ENCODE measurements at places on chromosomes 2 and 18. TPM values are rescaled to one million over a fixed set of nuclear protein-coding genes. Genes with fewer than 3 reads are reported as not detected.

GPR55 gene
- total RNA-seq, result not detected

GRCh38 chr2:236010920-236011685 is 157.1 kb downstream of the GBX2 start:
- no peak overlapping the region for H3K27ac ChIP-seq
- no peak overlapping the region for H3K4me3 ChIP-seq
- no peaks in the 10 kb centered on the region for H3K36me3 ChIP-seq

DNA sequence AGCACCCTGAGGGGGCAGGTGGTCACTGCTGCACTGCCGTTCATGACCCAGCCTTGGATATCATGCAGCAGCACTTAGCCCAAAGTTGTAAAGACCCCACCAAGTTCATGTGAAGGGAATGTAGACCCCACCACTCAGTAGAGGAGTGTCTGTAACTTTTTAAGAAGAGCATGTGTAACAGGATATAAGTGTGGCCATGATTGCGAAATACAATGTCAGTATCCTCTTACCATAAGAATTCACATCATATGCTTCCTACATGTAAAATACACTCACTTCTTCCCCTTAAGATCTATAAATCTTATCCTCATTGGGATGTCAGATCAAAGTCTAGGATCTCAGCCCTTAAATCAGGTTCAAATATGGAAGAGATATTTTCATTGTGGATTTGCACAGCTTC is 276.9 kb downstream of the PTPRM start:
- no peak overlapping the region for H3K4me3 ChIP-seq
- H3K27me3 ChIP-seq, result no peaks in the 10 kb centered on the region
- no peak overlapping the region for H3K27ac ChIP-seq
- no peak for DNase-seq

SETBP1 gene
- total RNA-seq, result 26.2 TPM

DNA sequence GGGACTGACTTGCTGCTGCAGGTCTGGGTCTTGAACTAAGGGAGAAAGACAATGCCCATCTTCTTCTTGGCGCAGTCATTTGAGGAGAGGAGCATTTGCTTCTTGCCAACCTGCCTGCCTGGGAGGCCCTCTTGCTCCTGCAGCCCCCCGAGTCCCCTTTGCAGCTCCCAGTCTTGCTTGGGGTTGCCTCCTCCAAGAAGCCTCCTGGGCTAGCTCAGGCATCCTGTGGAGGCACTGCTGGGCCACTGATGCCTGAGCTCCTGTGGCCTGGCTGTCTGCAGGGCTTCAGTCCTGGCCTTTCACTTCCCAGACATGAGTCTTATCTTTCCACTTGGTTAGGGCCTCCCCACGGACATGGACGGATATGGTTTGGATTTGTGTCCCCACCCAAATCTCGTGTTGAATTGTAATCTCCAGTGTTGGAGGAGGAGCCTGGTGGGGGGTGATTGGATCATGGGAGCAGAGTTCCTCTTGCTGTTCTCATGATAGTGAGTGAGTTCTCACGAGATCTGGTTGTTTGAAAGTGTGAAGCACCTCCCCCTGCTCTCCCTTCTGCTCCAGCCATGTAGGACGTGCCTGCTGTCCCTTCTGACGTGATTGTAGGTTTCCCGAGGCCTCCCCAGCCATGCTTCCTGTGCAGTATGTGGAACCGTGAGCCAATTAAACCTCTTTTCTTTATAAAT is 17.3 kb downstream of the HPCAL1 start:
- no peak overlapping the region for H3K27ac ChIP-seq
